ENCODE measurements at places on chromosomes 12 and 14. TPM values are rescaled to one million over a fixed set of nuclear protein-coding genes. Genes with fewer than 3 reads are reported as not detected.

TMEM132C gene
- total RNA-seq = 12.6 TPM

GRCh38 chr14:33307691-33308251, 369.1 kb downstream of the NPAS3 start:
- DNase-seq = no peak

DNA sequence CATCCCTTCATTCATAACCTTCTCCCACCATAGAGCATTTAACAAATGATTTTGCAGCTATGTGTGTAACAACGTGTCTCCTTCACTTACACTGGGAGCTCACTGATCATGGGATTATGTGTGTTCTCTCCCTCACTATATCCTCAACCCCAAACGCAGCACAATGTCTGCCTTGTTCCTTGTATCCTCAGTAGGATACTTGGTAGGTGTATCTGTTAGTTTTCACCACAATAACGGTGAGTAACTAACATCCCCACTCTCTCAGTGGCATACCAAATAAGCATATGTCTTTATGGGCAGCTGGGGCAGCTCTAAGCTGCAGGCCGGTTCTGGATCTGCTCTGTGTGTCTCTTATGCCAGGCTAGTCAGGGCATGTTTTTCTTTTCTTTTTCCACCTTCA, 166.7 kb upstream of the PWP1 start:
- no peak for DNase-seq

DNA sequence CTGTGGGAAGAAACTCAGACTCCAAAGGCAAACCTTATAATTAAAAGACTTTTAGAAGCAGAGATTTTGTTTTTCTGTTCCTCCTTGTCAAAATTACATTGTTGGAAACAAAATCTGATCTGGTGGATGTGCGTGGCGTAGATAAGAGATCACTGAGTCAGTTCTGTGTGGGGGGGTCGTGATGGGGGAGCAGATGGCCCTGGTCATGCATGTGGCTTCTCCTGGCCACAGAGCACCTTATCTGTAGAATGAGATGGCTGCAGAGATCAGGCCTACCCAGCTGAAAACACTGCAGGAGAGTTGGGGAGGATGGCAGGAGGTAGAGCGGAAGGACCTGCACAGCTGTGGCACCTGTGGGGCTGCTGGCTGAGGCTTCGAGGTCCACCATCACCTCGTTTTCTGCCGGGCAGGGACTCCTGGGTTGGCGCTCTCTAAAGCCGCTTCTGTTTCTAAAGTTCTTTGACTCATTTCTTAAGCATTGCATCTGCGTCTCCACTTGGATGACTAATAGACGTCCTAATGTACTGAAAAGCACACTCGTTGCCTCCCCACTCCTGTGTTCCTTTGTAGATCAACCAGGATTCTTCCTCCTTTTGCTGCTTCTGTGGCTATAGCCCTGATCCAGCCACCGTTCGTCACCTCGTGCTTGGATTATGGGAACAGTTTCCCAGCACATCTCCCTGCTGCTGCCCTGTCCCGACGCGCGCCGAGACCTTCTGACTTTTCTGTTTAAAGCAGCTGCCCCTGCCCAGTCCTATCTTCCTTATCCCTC, 93.4 kb downstream of the TSPAN9 start:
- no peak for DNase-seq

DNA sequence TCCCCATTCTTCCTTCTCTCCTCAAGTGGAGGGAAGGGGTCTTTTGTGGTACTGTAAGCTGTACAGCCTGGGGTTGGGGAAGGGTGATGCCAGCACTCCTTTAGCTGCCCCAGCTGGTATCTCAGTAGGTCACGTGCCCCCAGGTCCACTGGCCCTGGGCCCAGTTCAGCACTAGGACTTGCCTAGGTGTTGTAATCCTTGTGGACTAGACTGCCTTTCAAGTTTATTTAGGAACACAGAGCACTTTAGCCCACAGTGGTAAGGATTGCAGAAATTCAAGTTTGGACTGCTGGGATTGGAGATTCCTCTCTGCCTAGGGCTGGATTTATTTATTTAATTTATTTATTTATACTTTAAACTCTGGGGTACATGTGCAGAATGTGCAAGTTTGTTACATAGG, 569.6 kb downstream of the AACS start:
- no peak for DNase-seq

KLRG1 gene
- 2.4 TPM for total RNA-seq

GRCh38 chr14:40894846-40895245, 711.8 kb upstream of the LRFN5 start:
- no peak for DNase-seq

GRCh38 chr12:131434208-131435125, 276.4 kb upstream of the SFSWAP start:
- DNase-seq = no peak

DNA sequence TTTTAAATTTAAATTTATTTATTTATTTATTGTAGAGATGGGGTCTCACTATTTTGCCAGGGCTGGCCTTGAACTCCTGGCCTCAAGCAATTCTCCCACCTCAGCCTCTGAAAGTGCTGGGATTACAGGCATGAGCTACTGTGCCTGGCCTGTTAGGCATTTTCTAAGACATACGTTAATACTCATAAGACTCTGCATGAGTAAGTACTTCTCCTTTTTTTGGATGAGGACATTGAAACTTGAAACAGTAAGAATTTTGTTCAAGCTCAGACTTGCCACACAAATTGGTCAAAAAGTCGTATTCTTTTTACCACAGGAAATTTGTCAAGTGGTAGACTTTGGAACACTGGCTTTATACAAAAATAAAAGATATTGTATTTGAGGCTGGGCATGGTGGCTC, 187.4 kb upstream of the RASSF8 start:
- no peak for DNase-seq

RHOJ gene
- 20.6 TPM for total RNA-seq

DNA sequence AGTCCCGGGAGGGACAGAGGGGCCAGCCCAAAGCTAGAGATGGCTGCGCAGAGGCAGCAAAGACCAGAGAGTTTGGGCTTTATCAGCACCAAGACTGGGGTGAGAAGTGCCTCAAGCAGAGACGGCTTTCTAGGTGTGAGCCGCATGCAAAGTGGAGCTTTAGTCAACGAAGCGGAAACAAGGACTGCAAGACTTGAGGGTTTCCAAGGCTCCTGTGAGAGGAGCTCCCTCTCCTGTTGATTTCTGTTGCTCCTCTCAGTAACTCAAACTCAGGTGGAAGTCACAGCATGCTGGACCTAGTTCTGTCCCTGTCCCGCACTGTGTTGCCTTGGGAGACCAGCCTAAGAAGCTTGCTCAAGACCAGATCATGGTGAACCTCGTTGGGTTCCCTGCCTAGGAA, 327.8 kb downstream of the MED13L start:
- no peak for DNase-seq

GRCh38 chr14:37168721-37169120, 3.7 kb downstream of the SLC25A21 start:
- DNase-seq = no peak

- no peak for DNase-seq
Measured at GRCh38 chr12:28351414-28351813, 161.2 kb downstream of the CCDC91 start.

- DNase-seq = no peak
Measured at GRCh38 chr14:65296402-65296801, 116.1 kb upstream of the FUT8 start.

OR4N2 gene
- not detected for total RNA-seq

GRCh38 chr12:3138941-3139511, 61.8 kb downstream of the TSPAN9 start:
- DNase-seq = no peak

GRCh38 chr14:55706365-55706684, 126.3 kb downstream of the KTN1 start:
- DNase-seq = no peak

- DNase-seq = no peak
Measured at GRCh38 chr12:119052001-119052400, 70.7 kb downstream of the SRRM4 start.

FLRT2 gene
- 25.5 TPM for total RNA-seq

GRCh38 chr14:76774821-76775694, 13.8 kb downstream of the VASH1 start:
- DNase-seq = no peak

DNA sequence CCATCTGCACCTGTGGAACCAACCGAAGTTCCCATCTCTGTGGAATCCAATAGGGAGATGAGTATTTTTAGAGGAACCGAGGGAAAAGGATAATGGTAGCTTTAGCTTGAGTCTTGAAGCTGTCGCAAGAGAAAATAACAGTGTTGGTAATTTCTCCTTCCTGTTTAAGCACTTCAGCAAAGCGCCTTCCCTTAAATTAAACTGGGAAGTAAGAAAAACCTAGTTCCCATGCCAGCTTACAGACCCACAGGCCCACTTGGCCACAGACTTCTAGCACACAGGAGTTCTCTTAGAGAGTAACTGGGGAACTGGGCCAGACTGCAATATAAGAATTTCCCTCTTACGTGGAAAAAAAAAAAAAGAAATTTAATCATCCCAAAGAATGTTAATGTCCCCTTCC, 223.8 kb downstream of the EFCAB11 start:
- no peak for DNase-seq

DNA sequence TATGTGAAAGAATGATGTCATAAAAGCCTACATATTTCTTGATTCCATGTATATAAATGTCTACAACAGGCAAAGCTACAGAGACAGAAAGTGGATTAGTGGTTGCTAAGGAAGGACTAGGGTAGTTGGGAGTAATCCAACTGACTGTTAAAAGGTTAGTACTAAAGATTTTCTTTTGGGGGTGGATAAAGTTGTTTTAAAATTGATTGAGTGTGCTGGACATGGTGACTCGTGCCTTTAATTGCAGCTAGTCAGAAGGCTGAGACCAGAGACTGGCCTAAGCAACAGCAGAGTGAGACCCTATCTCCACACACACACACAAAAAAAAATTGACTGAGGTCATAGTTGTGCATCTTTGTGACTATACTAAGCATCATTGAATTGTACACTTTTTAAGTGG, 234.3 kb downstream of the C12orf50 start:
- no peak for DNase-seq

DNA sequence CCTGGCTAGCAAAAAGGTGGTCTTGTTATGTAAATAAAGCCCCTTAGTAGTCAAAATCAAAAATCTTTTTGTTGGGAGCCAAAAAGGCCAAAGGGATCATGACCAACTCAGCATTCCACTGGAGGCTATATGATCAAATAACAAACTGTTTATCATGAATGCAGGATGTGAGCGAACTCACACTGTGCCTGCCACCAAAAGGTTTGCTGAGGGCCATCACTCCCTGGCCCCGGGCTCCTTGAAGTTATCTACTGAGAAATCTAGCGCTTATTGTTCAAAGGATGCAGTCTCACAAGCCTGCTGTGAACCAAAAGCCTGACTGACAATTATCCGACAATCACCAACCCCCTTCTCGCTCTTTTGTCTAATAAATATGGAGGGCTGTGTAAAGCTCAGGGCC, 107.2 kb upstream of the DDHD1 start:
- DNase-seq = no peak

DNA sequence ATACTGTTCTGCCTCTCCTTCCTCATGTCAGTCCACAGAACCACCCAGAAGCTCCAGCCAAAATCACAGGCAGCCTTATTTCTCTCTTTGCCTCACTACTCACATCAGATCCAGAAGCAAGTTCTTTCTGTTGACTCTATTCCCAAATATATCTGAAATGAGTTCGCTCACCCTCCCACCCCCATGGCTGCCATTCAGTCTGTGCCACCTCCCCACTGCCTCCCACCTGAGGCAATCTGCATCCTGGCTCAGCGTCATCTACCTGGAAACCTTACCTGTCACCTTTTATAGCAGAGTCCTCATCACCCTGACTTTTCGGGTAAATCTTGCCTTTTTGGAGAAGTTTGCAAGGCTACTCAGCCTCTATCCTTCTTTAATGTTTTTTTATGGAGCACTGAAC, 501.8 kb downstream of the BCL11B start:
- no peak for DNase-seq

GRCh38 chr12:67618303-67618702, 30.2 kb upstream of the DYRK2 start:
- no peak for DNase-seq

DNA sequence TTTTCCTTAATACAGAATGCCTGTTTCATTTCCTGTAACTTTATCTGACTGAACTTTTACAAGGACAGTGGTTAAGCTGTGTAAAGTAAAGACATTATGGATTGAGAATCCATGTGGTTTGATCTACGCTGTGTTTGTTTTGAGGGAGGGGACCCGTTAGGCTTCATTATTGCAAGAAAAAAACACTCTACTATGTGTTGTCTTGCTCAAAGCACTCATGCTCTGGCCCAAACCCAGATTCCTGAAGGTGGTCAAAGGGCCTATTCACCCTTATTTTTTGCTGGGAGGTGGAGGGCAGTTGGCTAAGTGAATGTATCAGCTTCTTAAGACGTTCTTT, 11.9 kb downstream of the RNF10 start:
- no peak for DNase-seq

ARPC3 gene
- 250 TPM for total RNA-seq

GRCh38 chr12:106871477-106871876, 84.2 kb upstream of the TMEM263 start:
- DNase-seq = no peak
